Activated CD8-positive, alpha-beta T cell treated with anti-CD3 and anti-CD28 coated beads for 36 hours (primary cell): ENCODE measurements at places on chromosomes 6 and 20. TPM values are rescaled to one million over a fixed set of nuclear protein-coding genes. Genes with fewer than 3 reads are reported as not detected.

Gene DEFB132
- total RNA-seq = not detected

DNA sequence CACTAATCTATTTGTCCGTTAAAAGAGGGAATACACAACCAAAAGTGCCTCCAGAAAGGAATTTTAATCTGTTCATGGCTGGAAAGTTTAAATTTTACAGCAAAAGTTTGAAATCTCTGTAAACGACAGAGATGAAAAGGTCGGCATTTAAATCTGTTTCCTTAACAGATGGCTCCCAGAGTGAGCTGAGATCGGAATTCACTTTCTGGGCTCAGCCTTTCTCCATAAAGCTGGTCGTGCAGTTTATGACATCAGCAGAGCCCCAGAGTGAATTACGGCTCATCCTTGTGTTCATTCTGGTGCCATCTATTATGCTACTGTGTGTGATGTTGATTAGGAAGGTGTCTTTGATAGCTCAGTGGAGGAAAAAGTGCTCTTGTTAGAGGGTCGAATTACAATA lies 117.6 kb upstream of the ZFP64 start:
- no peak overlapping the region for H3K27ac ChIP-seq
- H3K36me3 ChIP-seq = no peaks in the 10 kb centered on the region
- H3K4me1 ChIP-seq = peaks cover 29% of the 10 kb centered on the region
- H3K4me3 ChIP-seq = no peak overlapping the region

Gene CHRNA4
- not detected for total RNA-seq

DNA sequence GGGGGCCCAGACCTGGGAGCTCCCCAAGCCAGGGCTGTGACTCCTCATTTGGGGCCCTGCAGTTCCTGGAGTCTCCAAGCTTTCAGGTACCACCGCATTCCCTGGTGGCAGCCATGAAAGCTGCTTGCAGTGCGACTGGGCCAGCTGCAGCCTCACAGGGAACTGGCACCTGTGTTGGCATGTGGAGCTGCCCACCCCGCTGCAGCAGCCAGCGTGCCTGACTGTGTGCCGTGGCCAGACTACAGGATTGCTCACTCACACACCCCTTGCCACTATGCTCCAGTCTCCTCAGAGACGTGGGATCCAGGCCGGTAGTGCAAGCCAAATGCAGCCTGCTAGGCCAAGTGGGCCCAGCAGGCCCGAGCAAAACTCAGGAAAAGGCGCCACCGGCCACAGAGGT lies 450.7 kb downstream of the COL12A1 start:
- DNase-seq = no peak
- no peaks in the 10 kb centered on the region for H3K4me1 ChIP-seq
- H3K36me3 ChIP-seq = no peaks in the 10 kb centered on the region
- no peak overlapping the region for H3K4me3 ChIP-seq

GRCh38 chr20:11197851-11198250 lies 524.1 kb upstream of the JAG1 start:
- no peak overlapping the region for H3K4me3 ChIP-seq
- DNase-seq = no peak
- no peaks in the 10 kb centered on the region for H3K4me1 ChIP-seq
- no peaks in the 10 kb centered on the region for H3K36me3 ChIP-seq
- peaks cover 1% of the 10 kb centered on the region for H3K27me3 ChIP-seq

- no peak overlapping the region for H3K27ac ChIP-seq
- H3K27me3 ChIP-seq = no peaks in the 10 kb centered on the region
- no peaks in the 10 kb centered on the region for H3K36me3 ChIP-seq
- H3K4me3 ChIP-seq = peak overlapping the region; percentile 57
- peak; percentile 78 for DNase-seq
- peaks cover 10% of the 10 kb centered on the region for H3K4me1 ChIP-seq
These were observed 6.7 kb upstream of the KCNK15 start for GRCh38 chr20:44738813-44739477.

- H3K36me3 ChIP-seq = peaks cover 16% of the 10 kb centered on the region
- no peak for DNase-seq
- H3K4me3 ChIP-seq = no peak overlapping the region
- H3K27me3 ChIP-seq = peaks cover 22% of the 10 kb centered on the region
- peaks cover 19% of the 10 kb centered on the region for H3K4me1 ChIP-seq
These were observed 2.6 kb upstream of the ABT1 start for GRCh38 chr6:26594131-26594498.

Gene KCNK15
- total RNA-seq = 0.29 TPM

- no peak overlapping the region for H3K4me3 ChIP-seq
- no peak for DNase-seq
- H3K27ac ChIP-seq = no peak overlapping the region
These were observed 193.5 kb downstream of the UBE3D start for GRCh38 chr6:82872185-82872584.

Gene CALHM4
- total RNA-seq = not detected

GRCh38 chr6:109081516-109082187 lies 13.0 kb downstream of the SESN1 start:
- peaks cover 10% of the 10 kb centered on the region for H3K4me1 ChIP-seq
- no peak overlapping the region for H3K27ac ChIP-seq
- no peaks in the 10 kb centered on the region for H3K27me3 ChIP-seq
- no peaks in the 10 kb centered on the region for H3K36me3 ChIP-seq

DNA sequence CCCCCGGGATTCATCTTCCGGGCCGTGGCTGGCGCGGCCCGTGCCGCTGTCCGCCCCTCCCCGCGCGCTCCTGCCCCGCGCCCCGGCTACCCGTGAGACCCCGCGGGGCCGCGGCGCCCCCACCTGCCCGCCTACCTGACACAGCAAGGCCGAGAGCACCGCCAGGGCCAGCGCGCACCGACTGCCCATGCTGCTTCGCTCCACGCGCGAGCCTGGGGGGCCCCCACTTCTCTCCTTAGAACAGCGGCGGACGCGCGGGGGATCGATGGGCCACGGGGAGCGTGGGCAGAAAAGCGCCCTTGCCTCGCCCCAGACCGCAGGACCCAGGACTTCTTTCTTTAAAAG lies 955 bp downstream of the DLL1 start:
- peaks cover 2% of the 10 kb centered on the region for H3K36me3 ChIP-seq
- peaks cover 36% of the 10 kb centered on the region for H3K27me3 ChIP-seq
- H3K27ac ChIP-seq = no peak overlapping the region
- DNase-seq = no peak

Gene PRPH2
- not detected for total RNA-seq

DNA sequence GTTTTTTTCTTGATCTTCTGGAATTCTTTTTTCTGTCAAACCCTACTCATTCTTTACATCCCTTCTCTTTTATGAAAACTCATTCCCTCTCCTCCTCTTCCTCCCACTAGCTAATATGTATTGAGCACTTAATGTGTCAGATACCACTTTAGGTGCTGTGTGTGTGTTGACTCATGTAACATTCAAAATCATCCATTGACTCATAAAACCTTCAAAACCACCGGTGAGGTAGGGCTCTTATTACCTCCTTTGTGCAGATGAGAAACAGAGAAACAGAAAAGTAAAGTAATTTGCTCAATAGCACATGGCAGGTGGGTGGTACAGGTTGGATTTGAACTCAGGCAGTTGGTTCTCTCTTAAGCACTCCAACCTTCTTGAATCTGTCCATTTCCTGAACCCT lies 136.3 kb upstream of the NEDD9 start:
- H3K4me3 ChIP-seq = no peak overlapping the region
- peak; percentile 66 for DNase-seq
- H3K36me3 ChIP-seq = peaks cover 61% of the 10 kb centered on the region
- peak overlapping the region; percentile 84 for H3K27ac ChIP-seq
- H3K4me1 ChIP-seq = peaks cover 86% of the 10 kb centered on the region
- no peaks in the 10 kb centered on the region for H3K27me3 ChIP-seq

Gene MARCKS
- 0.83 TPM for total RNA-seq

Gene OR2H2
- total RNA-seq = not detected

- H3K27me3 ChIP-seq = no peaks in the 10 kb centered on the region
- no peaks in the 10 kb centered on the region for H3K4me1 ChIP-seq
- H3K4me3 ChIP-seq = no peak overlapping the region
- H3K27ac ChIP-seq = no peak overlapping the region
These were observed 638.4 kb downstream of the MAFB start for GRCh38 chr20:40050596-40050995.

DNA sequence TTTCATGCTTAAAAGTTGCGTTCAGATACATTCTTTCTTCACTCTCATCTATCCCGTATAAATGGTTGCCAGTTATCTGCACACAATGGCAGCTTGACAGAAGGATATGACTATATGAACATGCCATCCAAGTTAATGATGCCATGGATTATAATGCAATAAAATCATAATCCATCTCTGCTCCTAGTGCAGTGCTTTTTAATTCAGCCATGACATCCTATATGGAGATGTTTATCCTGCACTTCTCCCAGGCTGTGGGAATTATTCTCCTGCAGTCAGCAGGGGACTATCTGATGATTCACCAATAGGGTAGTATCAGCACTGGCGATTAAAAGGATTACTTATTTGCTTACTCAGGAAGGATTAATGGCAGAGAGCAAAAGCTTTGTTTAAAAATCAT lies 273.8 kb downstream of the SAMD5 start:
- H3K36me3 ChIP-seq = no peaks in the 10 kb centered on the region
- no peak overlapping the region for H3K4me3 ChIP-seq
- no peaks in the 10 kb centered on the region for H3K4me1 ChIP-seq
- no peak for DNase-seq

Gene TPBG
- not detected for total RNA-seq

Gene CEP43
- total RNA-seq = 21.3 TPM

GRCh38 chr6:408599-409102 lies 17.1 kb downstream of the IRF4 start:
- no peaks in the 10 kb centered on the region for H3K27me3 ChIP-seq
- H3K27ac ChIP-seq = peak overlapping the region; percentile 77
- H3K36me3 ChIP-seq = peaks cover 83% of the 10 kb centered on the region
- peaks cover 64% of the 10 kb centered on the region for H3K4me1 ChIP-seq

DNA sequence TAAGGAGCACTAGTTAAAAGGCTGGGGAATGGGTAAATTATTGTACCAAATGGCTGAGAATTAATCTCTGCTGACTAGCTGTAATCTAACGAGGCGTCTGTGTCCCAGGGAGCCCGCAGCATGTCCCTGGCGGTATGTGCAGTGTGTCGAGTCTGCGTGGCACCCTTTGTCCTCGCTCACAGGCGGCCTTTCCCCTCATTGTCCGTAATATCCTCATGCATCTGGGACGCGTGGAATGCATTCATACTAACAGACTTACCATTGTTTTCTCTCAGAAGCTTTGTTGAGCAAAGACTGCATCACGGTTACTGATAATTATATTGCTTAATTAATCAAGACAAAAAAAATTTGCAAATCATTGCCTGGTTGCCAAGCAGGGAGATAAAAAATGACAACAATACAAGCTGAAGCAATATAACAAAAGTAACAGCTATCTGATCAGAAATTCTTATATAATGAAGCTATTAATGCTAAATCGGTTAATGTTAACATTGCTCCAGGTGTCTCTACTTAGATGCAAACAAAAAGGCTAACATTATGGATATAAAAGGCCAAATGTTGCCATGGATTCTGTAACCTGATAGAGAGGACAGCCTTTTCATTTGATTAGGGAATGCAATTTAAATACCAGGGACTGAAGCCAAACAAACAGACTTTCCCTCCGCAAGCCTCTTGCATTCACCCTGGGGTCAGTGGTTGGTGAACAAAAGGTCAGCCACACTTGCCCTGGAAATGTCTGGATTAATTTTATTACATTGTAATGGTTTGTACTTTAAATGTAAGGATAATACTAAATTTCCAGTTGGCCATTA lies 124.8 kb downstream of the INSM1 start:
- DNase-seq = no peak
- H3K4me1 ChIP-seq = peaks cover 59% of the 10 kb centered on the region
- H3K27me3 ChIP-seq = no peaks in the 10 kb centered on the region
- peaks cover 39% of the 10 kb centered on the region for H3K36me3 ChIP-seq
- no peak overlapping the region for H3K4me3 ChIP-seq

GRCh38 chr6:18081025-18081668 lies 41.3 kb downstream of the NHLRC1 start:
- H3K27ac ChIP-seq = no peak overlapping the region
- H3K27me3 ChIP-seq = peaks cover 13% of the 10 kb centered on the region
- no peaks in the 10 kb centered on the region for H3K4me1 ChIP-seq
- peaks cover 3% of the 10 kb centered on the region for H3K36me3 ChIP-seq
- no peak overlapping the region for H3K4me3 ChIP-seq
- DNase-seq = no peak

DNA sequence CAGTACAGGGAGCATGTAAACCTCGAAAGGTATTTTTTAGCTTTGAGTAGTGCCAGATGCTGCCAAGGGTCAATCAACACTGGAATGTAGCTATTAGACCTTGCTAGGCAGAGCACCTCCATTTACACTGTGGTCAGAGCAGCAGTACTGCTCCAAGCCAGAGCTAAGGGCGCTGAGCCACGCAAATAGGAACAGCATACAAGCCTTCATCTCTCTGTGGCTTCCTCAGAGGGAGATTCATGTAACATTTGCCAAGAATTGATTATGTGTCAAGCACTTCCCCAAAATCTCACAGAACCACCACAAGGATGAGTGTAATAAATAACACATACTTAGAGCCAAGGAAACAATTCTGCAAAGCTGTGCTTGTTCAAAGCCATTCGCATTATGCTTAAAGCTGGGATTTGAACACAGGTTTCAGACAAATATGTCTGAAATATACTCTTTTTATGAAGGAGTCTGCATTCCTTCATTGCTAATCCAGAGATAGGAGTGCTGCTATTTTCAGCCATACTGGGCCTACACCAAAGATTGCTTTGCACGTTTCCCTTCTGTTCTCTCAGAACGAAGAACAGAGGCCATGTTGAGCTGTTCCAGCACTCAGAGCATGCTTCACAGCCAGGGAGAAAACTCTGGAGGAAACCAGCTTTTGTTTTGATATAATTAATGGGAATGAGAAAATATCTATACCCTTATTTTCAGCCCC lies 97.7 kb downstream of the SLC16A10 start:
- peaks cover 4% of the 10 kb centered on the region for H3K36me3 ChIP-seq
- no peak overlapping the region for H3K4me3 ChIP-seq
- H3K4me1 ChIP-seq = peaks cover 7% of the 10 kb centered on the region
- H3K27me3 ChIP-seq = no peaks in the 10 kb centered on the region

Gene CDYL
- 31.1 TPM for total RNA-seq

Gene PAQR8
- total RNA-seq = 12.9 TPM

- peak; percentile 12 for DNase-seq
- H3K4me1 ChIP-seq = no peaks in the 10 kb centered on the region
- no peak overlapping the region for H3K4me3 ChIP-seq
These were observed 210.9 kb upstream of the HDDC2 start for GRCh38 chr6:125512621-125513020.

DNA sequence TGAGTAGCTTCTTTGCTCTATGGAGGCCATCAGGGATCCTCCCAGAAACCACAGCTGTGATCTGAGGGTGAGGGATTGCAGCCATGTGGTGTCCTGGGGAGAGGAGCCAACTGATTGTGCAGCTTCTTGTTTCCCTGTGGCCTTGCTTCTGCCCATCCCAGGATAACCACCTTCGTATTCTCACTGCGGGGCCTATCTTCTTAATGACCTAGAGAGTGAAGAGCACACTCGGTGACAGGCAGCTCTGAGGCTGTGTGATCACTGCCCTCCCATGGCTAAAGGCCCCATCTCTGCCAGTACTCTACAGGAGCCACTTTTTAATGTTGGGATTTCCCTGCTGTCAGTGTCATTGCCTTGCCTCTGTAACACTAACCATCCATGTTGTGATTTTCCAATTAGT lies 5.3 kb upstream of the RAET1L start:
- peaks cover 20% of the 10 kb centered on the region for H3K4me1 ChIP-seq
- H3K36me3 ChIP-seq = no peaks in the 10 kb centered on the region
- no peak for DNase-seq
- peaks cover 26% of the 10 kb centered on the region for H3K27me3 ChIP-seq
- H3K27ac ChIP-seq = no peak overlapping the region
